Fibroblast of skin of right biceps (primary cell): ENCODE measurements at places on chromosomes 13 and 19.

GRCh38 chr13:64459778-64460177 is 2770.4 kb downstream of the PCDH9 start:
- no peak for DNase-seq

GRCh38 chr19:1261798-1262622 is 7.1 kb upstream of the CIRBP start:
- peak; percentile 34 for DNase-seq

GRCh38 chr19:56838024-56838908 is 2.3 kb downstream of the PEG3 start:
- peak; percentile 51 for DNase-seq

DNA sequence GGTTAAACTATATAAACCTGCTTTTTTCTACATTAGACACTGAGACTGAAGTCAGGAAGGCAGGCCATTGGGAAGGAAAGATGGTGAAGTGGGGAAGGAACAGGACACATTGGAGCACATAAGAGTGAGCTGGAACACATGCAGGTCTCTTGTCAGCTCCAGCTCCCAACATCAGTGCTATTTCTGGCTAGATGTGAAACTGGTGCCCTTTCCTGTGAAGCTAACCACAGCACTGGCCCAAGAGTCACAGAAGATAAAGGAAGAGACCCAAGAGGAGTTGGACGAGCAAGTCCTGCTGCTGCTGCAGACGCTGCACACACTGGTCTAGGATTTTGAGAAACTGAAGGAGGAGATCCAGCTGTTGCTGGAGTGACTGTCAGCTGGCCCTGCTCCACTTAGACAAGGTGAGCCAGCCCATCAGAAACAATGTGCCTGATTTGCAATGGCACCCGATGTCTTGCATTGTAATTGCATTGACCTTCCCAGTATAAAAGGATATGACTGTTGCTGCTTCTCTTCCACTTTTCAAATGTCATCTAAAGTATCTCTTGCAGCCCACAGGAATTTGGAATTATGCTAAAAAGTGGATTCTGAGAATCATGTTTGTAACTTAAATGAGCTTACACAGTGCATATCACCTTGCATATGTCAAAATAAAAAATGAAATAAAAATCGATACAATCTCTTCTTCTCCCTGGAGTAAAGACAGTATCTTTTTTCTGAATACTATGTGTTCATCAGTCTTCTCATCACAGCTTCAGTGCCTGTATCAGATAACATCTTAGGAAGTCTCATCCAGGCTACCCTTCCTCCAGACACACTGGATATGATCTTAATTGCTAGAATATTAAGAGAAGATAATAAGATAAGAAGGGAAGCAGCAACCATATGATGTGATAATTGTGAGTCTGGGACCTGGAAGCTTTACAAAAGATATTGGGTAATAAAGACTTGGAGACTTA is 230.7 kb upstream of the SPRY2 start:
- no peak for DNase-seq

GRCh38 chr13:102771298-102772041 is 2.1 kb downstream of the TEX30 start:
- DNase-seq = no peak

GRCh38 chr13:106117035-106117434 is 418.4 kb downstream of the EFNB2 start:
- DNase-seq = peak; percentile 48

GRCh38 chr19:35449359-35450043 is 1.4 kb downstream of the FFAR2 start:
- no peak for DNase-seq

- DNase-seq = no peak
Measured at GRCh38 chr13:113121183-113121927, 1.2 kb upstream of the F10 start.

GRCh38 chr13:107035778-107036177 is 467.8 kb upstream of the ARGLU1 start:
- peak; percentile 87 for DNase-seq

DNA sequence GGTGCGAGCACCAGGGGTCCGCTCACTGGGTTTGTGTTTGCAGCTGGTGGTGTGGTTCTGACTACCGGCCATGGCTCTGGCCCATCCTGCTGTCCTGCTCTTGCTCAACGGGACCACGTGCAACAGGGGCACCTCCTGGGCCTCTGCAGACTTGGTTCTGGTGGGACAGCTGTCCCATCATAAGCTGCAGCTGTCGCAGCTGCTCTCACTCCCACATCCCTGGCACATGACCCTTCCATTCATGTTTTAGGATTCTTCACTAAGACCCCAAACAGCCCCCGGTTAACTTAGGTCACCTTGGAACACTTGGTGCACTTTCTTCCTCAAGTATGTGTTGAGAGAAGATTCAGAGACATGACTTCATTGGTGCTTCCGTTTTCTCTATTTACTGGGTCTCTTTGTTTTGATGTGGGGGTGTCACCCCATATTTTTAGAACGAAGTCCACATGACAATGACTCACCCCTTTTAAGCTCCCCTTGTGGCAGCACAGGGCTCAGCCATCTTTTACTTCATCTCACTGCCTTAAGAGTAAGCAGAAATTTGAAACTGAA is 68.4 kb upstream of the ARHGEF7 start:
- peak; percentile 25 for DNase-seq

DNA sequence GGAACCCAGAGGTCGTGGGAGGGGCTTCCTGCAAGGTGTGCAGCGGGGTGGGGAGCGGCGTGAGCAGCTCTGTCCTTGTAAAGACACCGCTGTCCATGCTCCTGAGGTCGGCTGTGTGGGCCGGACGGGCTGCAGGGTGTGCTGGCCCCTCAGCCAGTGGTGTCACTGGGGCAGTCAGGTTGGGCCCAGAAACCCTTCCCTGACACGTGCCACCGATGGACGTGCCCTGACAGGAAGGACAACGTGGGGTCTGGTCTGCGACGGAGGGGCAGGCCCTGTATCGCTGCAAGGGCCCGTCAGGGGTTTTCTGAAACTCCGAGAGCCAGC is 4.2 kb upstream of the RPS15 start:
- no peak for DNase-seq

- no peak for DNase-seq
Measured at GRCh38 chr13:42994878-42995277, 2.8 kb upstream of the EPSTI1 start.

GRCh38 chr19:13959962-13960862 is 7.9 kb downstream of the DCAF15 start:
- DNase-seq = no peak

- DNase-seq = no peak
Measured at GRCh38 chr13:99355267-99356011, 48.2 kb upstream of the GPR183 start.

DNA sequence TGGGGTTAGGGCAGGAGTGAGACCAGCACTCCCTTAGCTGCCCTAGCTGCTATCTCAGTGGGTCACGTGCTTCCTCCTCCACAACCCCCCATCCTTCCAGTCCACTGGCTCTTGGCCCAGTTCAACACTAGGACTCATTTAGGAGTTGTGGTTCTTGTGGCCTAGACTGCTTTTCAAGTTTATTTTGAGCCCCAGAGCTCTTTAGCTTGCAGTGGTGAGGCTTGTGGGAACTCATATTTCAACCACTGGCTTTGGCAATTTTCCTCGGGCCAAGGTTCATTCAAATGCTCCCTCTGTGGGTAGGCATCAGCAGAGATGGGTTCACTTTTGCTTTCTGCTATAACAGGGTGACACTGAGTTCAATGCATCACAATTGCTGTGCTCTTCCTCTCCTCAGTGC is 436.2 kb upstream of the SLITRK5 start:
- peak; percentile 39 for DNase-seq

DNA sequence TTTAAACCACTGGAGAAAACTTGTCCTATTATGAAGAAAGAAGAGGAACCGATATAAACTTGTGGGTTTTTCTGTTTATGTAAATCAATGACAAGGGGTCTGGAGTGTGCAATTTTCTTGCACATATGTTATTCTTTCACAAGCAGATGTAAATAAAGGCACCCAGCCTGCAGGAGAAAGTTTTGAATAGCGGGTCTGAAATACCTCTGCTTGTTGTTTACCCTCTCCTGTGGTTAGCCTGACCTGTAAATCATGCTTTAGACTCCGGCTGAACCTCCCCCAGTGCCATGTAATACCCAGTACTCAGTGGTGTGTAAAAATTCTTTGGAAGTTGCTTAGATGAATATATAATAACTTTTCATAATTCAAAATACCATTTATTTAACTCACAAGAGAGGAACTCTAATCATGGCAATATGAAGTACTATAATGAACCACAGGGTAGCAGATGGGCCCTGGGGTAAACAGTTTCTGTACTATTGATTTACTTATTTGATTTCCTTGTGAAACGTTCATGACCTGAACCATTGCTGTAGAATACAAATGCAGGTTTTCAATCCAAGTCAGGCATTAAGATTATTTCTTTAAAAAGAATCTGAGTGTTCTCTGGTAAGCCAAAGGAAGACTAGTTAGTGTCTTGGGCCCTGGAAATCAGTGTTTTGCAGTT is 245.1 kb downstream of the LMO7 start:
- DNase-seq = no peak

DNA sequence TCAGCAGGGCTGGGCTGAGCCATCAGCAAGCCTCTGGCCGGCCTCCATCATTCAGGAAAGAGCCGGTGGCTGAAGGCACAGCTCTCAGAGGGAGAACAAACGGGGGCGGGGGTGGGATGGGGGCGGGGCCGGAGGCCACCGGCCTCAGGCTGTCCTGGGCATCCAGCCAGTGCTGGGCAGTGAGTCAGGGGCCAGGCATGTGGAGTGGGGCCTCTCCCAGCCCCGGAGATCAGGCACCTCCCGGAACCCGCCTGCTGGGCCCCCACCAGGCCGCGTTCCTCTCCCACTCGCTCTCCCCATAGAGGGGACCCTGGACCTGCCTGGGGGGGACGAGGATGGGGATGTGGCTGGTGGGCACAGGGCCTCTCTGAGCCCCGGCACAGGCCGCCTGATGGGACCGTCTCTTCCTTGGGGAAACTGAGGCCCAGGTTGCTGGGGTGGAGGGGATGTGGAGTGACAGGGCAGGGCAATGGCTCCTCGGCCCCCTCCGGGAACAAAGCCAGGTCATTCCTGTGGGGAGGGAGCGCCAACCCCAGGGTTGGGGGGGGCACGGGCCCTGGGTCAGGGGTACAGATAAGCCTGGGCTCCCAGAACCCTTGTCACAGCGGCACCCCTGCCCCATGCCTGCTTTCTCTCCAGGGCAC is 12.9 kb downstream of the SPC24 start:
- peak; percentile 95 for DNase-seq

- DNase-seq = no peak
Measured at GRCh38 chr13:79405501-79405830, 589 bp downstream of the RBM26 start.

GRCh38 chr19:5104871-5105351 is 136.0 kb downstream of the KDM4B start:
- no peak for DNase-seq

DNA sequence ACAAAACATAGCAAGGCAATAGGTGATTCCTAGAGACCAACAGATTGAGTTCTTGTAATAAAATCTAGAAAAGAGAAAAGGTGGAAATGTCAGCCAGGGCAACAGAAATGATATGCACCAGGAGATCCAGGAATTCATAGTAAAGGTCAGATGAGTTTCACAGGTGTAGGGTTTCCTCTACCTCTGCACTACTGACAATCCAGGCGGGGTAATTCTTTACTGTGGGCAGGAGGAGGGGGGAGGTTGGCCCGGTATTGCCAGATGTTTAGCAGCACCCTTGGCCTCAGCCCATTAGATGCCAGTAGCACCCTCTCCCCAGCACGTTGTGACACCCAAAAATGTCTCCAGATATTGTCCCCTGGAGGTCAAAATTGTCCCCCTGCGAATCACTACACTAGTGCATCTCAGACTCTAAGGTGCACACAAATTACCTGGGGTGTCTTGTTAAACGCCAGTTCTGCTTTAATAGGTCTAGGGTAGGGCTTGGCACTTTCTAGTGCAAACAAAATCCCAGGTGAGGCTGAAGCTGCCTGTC is 3.5 kb upstream of the UBAC2 start:
- DNase-seq = no peak

- DNase-seq = no peak
Measured at GRCh38 chr13:113258321-113259054, 38.6 kb upstream of the LAMP1 start.

DNA sequence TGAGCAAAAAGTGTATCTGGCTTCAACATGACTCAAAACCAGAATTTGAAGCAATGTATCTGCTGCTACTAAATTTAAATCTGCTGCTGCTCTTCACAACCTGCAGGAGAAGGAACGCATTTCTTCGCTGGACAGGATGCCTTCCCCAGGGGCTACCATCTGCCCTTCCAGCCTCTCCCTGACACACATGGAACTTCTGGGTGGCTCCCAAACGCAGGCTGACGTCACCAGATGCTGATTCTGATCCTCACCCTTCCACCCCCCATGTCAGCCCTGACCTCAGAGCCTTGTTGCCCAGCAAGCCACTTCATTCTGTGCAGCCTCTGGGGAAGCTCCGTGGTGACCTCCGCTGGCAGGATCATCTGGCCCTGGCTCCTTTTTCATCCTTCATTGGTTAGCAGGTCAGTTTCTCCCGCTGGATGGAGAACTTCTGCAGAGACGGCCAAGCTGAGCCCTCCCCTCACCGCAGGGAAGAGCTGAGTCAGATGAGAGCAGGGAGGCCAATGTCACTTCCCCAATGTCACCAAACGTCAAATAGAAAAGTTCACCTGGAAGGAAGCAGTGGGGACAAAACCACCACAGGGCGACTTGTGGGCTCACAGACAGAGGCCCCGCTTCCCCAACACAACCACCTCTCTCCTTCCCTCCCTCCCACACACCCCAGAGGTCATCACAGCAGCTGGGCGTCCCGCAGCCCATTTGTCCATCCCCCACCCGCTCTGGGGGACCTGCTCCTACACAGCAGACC is 14.0 kb upstream of the RAB20 start:
- DNase-seq = peak; percentile 30

DNA sequence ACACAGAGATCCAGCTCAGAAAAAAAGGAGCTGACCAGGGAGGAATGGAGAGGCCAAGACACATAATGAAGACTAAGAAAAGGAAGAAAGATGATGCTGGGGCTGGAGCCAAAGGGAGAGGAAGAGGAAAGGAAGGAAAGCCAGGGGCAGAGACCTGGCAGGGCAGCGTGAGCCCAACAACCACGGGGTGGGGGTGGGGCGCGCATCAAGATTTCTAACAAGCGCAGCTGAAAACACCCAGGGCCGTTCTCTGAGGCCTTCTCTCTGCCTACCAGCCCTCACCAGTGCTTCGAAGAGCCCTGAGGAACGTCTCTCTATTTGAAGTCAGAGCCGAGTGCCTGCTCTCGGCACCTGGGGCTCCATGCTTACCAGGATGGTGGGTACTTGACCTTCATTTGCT is 23.6 kb upstream of the POU2F2 start:
- no peak for DNase-seq

DNA sequence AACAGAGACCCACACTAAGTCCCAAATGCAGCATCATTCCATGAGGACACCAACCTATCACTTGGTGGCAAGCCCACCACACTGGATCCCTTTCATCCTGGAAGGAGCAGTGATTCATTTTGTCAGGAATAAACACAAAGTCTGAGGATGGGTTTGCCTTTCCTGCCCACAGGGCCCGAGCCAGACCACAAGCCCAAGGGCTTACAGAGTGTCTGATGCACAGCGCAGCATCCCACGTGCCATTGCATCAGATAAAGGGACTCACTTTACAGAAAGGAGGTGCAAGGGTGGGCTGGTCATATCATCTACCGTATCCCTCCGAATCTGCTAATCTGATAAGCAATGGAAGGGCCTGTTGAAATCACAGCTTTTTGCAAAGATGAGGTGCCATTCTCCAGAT is 12.2 kb upstream of the KCTD15 start:
- peak; percentile 59 for DNase-seq
